ENCODE measurements at places on chromosomes 16 and 17.

- DNase-seq = no peak
These were observed 399.2 kb downstream of the SLC39A11 start for GRCh38 chr17:72693151-72693878.

DNA sequence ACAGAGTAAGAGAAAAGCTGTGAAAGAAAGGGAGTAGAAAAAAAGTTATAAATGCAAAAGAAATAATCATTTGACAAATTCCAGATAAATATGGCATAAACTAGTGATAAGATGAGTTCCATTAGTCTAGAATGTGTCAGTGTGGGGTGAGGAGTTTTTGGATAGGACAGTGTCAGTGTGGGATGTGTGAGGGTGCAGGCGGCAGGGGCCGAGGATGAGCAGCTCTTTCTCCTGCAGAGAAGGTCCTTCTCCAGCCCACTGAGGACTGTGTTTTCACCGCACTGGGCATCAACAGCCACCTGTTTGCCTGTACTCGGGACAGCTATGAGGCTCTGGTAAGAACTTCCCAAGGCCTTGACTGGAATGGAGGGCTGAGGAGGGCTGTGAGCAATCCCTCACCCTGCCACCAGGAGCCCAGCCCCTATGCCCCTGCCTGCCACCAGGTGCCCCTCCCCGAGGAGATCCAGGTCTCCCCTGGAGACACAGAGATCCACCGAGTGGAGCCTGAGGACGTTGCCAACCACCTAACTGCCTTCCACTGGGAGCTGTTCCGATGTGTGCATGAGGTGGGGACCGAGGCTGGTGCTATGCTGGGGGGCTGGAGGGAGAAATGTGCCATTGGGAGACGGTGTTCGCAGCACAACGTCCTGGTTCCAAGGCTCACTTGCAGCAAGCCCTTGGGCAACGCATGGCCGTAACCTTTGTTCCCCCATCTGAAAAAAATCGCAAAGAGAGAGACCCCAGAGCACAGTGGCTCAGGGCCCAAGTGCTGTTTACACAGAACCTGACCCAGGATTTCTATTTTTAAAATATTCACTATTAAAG lies 13.1 kb downstream of the RAPGEFL1 start:
- DNase-seq = peak; percentile 45

- DNase-seq = peak; percentile 22
These were observed 109.6 kb upstream of the GOT2 start for GRCh38 chr16:58843675-58844074.

DNA sequence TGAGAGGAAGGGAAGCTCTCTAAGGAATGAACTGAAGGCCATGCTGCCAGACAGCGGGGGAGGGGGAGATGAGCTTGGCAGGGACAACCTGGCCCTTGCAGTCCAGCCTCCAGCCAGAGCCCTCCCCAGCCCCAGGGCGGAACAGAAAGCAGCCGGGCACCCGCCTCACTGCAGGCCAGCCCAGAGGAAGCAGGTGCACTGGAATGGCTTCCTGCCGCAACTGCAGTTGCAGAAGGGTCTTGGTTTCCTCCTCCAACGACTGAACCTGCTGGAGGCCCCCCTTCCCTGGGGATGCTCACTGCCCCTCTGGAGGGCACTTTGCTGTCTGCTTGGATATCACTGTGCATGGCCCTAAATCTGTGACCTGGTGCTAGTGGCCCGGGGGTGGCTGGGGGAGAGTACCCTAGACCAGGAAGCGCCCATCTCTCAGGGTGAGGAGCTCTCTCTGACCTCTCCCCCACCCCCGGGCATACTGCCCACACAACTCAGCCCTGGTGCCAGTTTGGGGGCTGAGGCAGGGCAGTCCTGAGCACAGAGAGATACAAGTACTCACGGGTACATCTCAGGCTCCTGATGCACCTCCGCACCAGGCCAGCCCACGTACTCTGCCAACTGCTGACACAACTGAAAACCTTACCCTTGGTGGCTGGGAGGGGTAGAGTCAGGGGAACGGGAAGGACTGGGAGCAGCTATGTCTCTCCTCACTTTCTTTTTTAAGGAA lies 41.1 kb downstream of the MYO18A start:
- peak; percentile 85 for DNase-seq

- DNase-seq = peak; percentile 49
These were observed 11.8 kb downstream of the HID1 start for GRCh38 chr17:74960570-74961342.
